ENCODE measurements at places on chromosomes 2 and 18.

GRCh38 chr2:235421618-235422017, 72.2 kb upstream of the AGAP1 start:
- no peak for DNase-seq

DNA sequence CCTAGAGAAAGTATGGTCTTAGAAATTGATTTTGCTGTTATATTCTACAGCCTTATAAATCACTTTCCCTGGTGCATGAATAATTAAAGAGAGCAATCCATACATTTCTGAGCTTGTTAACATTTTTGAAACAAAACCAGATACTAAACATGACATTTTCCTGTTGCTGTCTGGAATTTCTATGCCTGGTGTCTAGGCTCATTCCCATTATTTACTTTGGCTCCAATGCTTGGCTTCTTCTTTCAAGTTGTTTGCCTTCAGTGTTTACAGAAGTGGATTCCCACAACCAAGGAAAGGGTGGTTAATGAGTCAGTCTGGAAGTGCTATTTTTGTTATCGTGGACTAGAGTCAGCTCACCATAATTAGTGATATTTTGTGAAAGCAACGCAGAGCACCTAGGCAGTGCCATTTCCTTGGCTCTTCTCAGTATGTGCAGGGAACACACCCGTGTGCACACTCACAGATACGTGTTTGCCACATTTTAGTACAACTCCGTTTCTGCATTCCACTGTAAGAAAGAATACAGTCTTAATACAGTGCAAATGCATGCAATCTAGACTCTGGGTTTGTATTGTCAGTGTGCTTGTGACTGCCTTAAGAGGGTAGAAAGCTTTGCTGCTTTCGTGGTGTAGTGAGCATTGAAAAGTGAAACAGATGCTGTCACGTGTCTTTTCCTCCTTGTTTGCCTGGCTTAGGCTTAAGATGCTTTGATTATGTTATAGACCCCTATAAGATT, 185.0 kb upstream of the RASGRP3 start:
- DNase-seq: no peak

GRCh38 chr2:219726916-219727315, 99.5 kb downstream of the SLC4A3 start:
- no peak for DNase-seq

- no peak for DNase-seq
These were observed 47.2 kb upstream of the XPO1 start for GRCh38 chr2:61585383-61585782.

- DNase-seq: no peak
These were observed 90.0 kb downstream of the CDH2 start for GRCh38 chr18:28086670-28087552.

DNA sequence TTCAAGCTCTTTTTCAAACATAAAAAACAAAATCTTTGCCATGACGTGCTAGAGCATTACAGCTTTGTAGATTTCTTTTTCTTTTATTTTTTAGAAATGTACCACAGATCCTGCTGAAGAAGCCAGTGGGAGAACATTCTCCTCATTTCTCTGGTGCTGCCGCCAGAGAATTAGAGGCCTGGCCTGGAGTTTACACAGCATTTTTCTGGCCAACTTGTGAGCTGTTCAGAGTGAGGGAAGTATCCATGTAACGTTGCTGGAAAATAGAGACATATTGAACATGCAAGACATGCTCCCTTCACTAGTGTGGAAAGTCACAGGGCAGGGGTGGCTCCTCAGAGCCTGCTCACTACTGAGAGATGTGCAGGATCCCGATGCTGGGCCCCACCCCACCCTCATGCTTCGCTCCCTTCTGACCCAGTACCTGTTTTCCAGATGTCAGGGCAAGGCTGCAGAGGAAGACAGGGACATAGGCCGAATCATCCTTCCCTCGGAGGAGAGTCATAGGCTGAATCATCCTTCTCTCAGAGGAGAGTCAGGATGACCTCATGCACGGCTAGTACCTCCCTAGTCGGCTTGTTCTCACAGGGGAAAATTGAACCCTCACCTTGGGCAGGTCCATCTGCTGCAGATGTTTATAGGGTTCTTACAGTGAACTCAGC, 298.5 kb downstream of the INSIG2 start:
- no peak for DNase-seq

DNA sequence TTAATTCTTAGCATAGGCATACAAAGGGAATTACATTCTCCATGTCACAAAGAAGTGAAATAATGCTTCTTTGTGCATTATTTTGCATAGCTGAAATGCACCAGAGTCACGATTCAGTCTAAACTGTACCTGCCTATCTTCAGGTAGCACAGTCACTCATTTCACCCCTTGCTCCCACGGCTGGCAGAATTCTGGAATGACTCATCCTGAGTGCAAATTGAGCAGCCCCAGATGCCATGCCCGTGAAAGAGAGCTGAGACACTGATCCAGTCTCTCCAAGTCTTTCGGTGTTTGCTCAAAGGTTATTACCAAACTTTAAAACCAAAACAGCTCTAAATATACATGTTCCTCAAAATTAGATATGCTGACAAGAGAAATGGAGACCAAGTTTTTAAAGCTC, 168.3 kb upstream of the POU3F3 start:
- DNase-seq: no peak

DNA sequence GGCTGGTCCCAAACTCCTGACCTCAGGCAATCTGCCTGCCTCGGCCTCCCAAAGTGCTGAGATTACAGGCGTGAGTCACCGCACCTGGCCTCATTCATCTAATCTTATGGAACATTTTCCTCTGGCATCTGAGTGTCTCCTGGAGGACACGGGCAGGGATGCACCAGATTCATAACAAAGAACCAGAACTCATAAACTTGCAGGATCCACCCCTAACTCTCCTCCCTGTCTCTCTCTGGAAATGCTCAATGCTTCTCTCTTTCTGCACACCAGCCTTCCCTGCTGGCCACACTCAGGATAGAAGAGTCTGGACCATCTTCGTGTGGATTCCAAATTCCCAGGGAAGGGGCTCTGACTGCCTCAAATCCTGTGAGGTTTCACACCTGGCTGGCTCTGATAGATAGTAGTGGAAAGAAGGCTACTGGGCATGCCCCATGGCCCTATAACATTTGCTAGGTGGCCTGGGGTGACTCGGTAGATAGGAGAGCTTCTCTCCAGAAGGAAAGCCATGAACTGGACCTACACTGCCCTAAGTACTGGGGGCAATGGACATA, 483.2 kb upstream of the GYPC start:
- no peak for DNase-seq

DNA sequence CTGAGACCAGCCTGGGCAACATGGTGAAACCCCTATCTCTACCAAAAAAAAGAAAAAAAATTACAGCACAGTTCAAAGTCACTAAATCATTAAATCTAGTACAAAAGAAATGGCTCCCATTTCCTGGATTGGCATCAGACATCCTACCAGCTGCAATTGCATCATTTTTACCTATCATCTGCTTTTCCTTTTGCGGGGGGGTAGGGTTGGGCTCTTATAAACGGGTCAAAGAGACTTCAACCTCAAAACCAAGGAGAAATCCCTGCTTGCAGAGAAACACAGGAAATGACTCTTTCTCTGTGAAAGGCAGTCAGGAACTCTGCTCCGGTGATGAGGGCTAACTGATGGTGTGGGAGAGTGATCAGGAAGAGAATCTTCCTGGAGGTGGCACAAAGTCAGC, 45.3 kb upstream of the RFX8 start:
- no peak for DNase-seq

DNA sequence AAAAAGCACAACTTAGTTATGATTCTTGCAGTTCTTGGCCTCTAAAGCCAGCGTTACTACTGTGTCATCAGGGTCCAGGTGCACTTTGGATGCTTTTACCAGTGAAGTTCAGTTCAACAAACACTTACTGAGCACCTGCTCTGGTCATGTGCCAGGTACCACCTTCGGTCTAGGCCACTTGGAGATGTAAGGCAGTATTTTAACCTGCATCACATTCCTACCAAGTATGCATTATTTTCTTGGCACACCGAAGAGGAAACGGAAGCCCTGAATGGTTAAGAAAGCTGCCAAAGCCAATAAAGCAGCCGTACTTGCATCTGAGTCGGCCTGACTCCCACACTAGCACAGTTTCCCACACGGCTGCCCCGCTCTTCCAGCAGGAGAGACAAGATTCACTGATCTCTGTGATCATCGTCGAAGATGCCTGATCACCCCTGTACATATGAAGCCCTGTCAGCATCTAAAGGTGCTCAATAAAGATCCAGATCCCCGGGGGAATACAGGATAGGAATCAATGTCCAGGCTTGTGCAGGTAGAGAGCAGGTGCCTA, 427.1 kb downstream of the EIPR1 start:
- DNase-seq: no peak

DNA sequence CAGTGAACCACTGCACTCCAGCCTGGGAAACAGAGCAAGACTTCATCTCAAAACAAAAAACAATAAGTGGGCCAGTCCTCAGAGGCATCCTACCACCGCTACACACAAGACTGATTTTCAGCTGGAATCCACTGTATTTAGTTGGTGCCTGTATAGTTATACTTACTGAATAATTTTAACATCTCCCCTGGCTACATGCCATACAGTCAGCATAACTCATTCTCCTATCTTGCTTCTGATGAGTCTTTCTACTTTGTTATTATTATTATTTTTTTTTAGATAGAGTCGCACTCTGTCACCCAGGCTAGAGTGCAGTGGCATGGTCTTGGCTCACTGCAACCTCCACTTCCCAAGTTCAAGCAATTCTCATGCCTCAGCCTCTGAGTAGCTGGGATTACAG, 19.9 kb upstream of the CAB39 start:
- DNase-seq: no peak

DNA sequence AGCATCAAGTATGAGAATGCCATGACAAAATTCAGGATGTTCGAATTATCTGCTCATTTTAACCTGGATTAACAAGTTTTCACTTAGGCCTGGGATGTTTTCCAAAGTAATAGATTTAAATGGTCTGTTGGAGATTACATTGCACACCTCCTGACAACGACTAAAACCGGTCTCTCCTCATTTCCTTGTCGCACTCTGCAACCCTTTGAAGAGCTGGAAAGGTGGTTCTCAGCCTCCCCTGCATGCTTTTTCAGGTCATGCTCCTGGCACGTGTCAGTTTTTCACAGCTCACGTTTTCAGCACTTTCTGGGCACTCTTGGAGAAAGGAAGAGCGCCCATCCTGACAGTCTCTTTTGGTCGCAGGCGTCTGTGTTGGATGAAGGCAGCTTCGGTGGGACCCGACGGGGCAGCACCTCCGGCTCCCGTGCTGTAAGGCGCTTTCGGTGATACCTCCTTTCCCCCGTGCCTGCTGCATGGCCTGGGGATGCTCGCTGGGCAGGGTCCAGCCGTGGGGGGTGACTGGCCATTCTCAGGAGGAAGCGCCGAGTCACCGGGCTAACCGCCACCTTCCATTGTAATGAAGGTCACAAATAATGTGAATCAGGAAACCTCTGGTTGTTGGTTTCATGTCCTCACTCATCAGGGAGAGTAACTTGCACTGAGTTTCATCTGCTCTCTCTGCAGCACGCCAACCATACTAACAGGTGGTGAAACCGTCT, 63.5 kb upstream of the RBM44 start:
- DNase-seq: no peak

DNA sequence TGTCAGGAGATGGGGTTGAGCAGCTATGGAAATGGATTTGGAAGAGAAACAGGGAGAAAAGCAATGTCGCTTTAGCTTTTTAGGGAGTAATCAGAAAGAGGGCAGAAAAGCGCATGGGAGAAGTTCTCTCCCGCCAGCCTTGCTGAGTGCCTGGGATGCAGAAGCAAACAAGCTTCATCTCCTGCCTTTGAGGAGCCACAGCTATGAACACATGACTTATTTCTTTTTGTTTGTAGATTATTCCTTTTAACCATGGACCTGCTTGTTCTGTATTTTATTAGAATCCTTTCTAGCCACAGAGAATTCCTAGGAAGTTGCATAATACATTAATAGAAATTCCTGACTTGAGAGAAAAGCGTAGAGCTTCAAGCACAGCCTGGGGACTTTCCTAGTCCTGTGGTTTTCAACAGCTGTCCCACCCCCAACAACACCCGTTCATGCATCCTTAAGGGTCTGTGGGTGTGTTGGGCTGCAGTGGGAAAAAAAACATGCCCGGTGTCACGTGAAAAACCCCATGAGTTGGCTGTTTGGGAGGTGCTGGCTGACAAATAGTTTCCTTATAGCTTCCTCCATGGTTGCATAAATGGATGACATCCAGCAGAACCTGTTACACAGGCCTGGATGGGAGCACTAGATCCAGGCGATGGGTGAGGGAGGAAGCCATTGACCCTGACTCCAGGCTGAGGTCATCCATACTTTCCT, 14.9 kb downstream of the SLC9A4 start:
- DNase-seq: no peak

DNA sequence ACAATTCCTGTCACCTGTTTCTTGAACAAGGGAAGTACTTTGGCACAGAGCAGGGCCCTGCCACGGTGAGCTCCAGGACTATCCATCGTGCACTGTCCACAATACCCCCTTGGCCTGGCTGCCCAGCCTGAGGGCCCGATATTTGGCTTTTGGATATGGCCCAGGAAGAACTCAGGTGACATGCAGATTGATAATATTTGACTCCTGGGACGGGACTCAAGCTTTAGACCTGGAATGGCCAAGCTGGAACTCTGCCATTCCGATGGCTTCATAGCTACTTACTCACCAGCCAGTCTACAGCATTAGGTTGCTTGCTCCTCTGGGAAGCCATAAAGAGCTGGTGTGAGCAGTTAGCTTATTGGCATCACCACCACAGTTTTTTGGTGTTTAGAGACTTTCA, 26.6 kb downstream of the EML6 start:
- DNase-seq: no peak

DNA sequence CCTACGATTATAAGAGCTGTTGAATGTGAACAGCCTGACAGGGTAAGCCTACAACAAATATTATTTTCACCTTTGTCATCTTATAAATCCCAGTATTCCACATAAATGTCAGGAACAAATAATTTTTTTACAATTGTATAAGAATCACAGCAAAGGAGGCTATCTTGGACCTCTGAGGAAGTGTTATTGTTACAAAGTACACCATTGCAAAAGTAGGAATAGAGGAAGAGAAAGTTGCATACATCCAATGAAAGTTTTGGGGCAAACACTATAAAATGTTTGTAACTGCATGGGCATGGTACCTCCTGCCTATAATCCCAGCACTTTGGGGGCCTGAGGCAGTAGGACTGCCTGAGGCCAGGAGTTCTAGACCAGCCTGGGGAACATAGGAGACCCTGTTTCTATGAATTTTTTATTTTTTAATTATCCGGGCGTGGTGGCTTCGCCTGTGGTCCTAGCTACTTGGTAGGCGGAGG, 715 bp upstream of the MEMO1 start:
- no peak for DNase-seq

DNA sequence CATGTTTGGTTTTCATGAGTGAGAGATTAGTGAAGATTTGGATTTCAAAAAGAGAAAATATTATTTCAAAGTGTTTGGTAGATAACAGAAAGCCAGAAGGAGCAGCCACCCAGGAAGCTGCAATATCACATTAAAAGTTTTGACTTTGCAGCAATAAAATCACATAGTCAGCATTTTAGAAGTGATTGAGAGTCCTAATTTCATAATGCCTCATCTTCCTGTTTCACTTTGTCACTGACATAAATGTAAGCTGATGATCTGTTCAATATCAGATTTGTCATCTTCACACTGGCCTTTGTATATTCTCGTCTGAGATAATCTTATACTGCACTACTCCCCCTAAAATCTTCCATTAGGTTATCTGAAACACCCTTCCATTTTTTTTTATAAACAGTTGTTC, 690.5 kb downstream of the ADCYAP1 start:
- DNase-seq: no peak

- no peak for DNase-seq
These were observed 90.6 kb downstream of the POU3F3 start for GRCh38 chr2:104944495-104944894.
